Stimulated activated naive CD8-positive, alpha-beta T cell treated with anti-CD3 and anti-CD28 coated beads, Interleukin-15, amount 100 ng/mL, for 72 hours (primary cell): ENCODE measurements at places on chromosomes 2 and 18.

DNA sequence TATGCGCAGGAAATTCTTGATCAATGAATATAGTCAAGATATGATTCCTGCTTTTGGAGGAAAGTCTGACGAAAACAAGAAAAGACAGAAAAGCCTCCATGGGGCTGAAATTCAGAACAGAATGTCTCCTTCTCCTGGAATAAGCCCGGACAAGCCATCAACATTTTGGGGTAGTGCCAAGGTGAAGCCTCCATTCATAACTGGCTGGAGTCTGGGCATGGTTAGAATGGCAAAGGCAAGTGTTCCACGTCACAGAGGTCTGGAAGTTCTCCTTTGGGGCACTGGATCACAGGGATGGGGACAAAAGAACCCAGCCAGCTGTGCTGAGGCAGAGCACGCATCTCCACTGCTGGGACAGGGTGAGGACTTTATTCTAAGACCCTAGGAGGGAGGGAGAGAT is 505.7 kb downstream of the CMPK2 start:
- DNase-seq = no peak

DNA sequence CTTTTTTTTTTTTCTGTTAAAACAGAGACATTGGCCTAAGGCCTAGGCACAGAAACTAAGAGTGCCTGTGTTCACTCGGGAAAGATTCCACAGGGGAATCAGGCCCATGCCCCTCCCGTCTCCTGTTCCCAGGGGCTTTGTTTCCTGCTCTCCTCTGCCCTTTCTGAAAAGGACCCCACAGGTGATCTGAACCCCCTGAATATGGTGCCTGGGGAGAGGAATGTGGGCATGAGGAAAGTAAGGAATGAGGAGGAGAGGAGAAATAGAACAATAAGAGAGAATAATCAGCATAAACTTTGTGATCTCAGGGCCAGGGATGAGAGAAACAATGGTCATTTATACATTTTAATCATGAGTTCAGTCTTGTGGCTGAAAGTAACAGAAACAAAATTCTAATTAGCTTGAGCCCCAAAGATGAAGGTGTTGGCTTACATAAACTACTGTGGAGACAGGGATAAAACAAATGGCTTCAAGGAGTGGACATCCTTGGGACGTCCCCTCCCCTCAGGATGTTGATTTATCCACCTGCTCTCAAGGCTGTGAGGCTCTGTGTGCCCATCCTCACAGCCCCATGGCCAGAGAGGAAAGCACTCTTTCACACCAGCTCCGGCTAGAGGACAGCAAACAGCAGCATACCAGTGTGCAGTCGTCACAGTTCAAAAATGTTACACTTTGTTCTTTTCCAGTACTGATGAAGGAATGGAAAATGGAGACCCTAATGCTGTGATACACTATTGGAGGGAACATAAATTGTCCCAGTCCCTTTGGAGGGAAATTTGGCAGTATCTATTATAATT is 46.4 kb upstream of the MRPL33 start:
- no peak for DNase-seq

DNA sequence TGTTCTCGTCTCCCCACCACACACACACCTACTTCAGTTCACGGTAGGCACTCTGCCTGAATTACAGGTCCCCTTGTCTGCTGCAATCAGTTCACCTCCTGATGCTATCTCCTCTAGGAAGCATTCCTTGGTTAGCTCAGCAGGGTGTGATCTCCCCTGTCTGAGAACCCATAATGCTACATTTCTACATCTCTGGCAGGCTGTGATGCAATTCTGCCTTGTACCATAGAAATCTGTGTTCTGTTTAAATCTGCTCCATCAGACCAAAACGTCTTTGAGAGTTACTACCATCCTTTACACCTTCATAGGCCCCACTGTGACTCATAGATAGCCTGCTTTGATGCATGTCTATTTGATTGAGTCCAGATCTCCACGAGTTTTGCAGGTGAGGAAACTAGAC is 103.9 kb downstream of the TTC32 start:
- no peak for DNase-seq

DNA sequence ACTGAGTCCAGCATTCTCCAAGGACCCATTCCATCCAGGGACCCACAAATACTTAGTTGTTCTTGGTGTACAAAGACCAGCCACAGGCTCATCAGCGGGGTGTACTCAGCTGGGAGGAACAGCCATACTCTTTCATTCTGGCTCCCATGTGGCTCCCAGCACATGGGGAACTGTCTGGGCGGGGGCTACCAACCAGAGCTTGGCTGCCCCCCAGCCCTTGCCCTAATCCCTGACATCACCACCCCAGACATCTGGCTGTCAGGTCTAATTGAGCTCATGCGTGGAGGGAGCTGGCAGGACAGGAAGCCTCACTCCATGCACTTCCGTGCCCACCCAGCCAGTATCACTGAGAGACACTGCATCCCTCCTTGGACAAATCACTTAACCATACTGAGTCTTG is 283.6 kb downstream of the DYSF start:
- no peak for DNase-seq

GRCh38 chr2:233402346-233402745 is 48.1 kb downstream of the DGKD start:
- DNase-seq = no peak

DNA sequence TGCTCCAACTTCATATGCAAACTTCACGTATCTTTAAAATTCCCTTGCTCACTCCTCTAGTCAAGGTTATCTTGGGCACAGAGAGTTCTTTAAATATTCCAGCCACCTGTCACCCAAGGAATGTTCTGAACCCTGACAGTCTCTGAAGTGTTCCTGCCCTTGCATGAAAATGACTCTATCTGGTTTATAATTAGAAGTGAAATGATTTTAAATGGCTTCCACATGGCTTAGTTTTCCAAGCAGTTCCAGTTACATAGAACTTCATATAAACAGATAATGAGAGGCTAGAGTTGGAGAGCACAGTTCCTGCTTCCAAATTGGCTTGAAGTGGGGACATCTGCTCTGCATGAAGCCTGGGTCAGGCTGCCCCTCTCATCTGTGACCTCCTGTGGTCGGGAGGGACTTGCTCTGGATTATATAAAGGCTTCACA is 81.9 kb downstream of the SLC4A3 start:
- DNase-seq = no peak

GRCh38 chr2:172079416-172079815 is 5.9 kb upstream of the DLX1 start:
- no peak for DNase-seq

GRCh38 chr2:215966274-215966673 is 47.1 kb downstream of the MREG start:
- no peak for DNase-seq

- no peak for DNase-seq
These were observed 51.0 kb downstream of the ZC3H15 start for GRCh38 chr2:186537019-186537418.

GRCh38 chr2:75808793-75809535 is 98.2 kb upstream of the GCFC2 start:
- DNase-seq = no peak

DNA sequence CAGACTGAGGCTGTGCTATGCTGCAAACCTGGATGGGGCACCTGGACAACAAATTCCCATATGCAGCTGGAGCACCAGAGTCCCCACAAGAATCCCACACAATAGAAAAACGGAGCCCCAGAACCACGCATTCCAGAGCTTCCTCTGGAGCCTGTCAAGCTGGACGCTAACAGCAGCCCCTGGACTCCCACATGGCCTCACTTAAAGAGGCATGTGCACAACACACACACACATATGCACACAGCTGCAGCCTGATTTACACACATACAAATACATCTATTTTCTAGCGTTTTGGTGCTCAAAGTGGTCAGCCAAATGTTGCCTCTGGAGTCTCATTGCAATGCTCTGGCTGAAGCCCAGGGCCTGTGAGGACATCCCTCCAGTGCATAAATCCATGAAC is 632.7 kb upstream of the ID2 start:
- DNase-seq = no peak

DNA sequence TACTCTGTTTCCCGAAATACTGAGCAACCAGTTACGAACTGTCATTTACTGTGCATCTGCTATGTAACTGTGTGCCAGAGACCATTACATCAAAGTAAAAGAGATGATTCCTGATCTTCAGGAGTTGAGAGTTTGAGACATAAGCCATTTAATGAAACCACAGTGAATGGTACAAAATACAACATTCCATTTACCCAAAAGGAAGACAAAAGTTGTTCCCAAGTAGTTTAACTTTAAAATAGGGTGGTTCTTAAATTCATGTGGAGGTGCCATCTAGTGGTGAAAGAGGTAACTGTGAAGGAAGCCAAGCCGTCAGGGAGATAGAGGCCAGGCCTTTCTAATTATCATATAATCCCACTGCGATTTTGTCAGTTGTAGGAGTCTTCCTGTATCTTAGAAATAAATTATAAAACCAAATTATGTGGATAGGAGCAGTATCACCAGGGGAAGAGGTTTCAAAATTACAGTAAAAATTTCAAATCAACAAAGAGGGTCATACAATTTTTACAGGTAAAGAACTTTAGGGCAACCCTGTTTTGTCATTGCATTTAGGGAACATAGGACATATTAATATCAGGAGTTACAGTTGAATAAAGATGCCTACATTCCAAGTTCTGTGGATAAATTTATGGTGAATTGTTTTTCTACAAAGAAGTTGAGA is 67.7 kb downstream of the EPAS1 start:
- no peak for DNase-seq

DNA sequence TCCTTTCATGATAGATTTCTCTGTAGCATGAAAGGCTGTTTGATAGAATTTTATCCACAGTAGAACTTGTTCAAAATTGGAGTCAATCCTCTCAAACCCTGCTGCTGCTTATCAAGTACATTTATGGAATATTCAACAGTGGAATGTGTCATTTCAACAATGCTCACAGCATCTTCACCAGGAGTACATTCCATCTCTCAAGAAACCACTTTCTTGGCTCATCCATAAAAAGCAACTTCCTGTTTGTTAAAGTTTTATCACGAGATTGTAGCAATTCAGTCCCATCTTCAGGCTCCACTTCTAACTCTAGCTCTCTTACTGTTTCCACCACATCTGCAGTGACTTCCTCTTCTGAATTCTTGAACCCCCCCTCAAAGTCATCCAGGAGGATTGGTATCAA is 29.4 kb downstream of the PDCL3 start:
- DNase-seq = no peak

DNA sequence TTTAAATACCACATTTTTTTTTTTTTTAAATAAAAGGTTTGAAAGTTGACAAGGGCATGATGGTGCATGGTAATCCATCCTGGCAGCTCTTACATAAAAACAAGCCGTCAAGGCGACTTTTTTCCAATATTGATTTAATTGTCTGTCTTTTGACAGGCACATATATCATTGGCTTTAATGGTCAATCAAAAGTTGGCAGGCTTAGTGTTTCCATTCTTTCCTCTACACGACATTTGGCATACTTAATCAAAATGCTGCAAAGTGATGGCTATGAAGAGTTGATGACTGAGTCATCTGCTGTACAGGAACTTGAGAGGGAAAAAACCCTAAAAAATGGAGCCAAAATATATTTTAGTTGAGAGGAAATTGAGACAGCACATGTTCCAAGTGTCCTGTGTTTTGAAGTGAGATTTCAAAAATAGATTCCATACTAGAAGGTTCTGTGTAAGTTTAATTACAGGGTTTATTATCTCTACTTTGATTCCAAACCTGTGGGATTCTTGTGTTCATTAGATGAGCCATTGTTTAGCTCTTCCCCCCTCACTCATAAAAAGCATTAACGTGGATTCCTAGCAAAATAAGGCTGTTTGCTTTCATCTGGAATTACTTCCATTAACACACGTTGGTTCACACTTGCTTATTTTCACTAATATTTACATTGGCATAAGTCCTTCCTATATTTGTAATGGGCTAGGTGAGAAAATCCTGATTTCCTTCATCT is 3.2 kb downstream of the TSHZ1 start:
- DNase-seq = no peak

- no peak for DNase-seq
These were observed 94.8 kb upstream of the SPATS2L start for GRCh38 chr2:200211643-200212042.

GRCh38 chr2:75100801-75101151 is 98.5 kb downstream of the TACR1 start:
- no peak for DNase-seq

- no peak for DNase-seq
These were observed 71.8 kb upstream of the DAPL1 start for GRCh38 chr2:158723181-158723838.
